ENCODE measurements at places on chromosomes 2 and 18.

DNA sequence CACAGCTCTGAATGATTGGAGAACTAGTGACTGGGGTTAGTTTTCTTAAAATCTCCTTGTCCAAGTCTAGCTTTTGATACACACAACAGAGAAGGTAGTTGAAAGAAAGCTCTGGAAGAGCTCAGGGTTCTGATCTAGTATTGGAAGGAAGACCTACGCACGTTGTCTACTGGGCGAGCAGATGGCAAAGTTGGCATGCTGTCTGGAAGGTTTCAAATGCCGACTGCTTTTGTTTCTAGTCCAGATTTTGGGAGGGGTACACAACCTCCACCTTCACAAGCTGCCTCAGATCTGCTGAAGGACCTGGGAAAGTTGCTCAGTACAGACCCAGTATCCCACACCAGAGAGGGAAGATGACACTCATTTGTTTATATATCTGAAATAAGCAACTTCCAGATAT, 507.3 kb downstream of the RNF144A start:
- DNase-seq, result no peak

DNA sequence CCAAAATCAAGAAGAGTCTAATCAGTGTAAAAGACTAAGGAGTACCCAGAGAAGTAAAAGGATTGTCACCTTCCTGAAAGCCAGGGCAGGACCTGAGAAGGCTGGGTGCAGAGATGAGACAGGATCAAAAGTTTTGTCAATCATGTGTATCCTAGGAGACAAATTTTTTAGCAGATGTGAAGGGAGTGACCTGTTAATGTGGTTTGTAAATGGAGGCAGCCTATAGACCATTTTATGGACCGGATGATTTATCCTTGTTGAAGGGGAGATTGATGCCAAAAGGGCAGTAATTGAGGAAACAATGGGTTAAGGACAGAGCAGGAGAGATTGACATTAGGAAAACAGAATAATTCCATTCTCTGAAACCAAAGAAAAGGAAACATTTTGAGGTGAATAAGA, 813 bp downstream of the NDC80 start:
- no peak for DNase-seq

GRCh38 chr18:36809590-36810381, 19.0 kb downstream of the TPGS2 start:
- peak; percentile 26 for DNase-seq

GRCh38 chr2:42908518-42909200, 116.3 kb upstream of the HAAO start:
- DNase-seq, result no peak

- DNase-seq, result no peak
Measured at GRCh38 chr2:194103941-194104659, 1552.9 kb upstream of the SLC39A10 start.

GRCh38 chr18:44558767-44559166, 121.9 kb upstream of the SETBP1 start:
- no peak for DNase-seq

- no peak for DNase-seq
Measured at GRCh38 chr2:241062389-241063092, 39.5 kb downstream of the MTERF4 start.
